ENCODE measurements at places on chromosomes 7 and 10.
A peak's percentile ranks its signal among the peaks of the same experiment; 100 is the strongest.

- DNase-seq, result no peak
Observed at GRCh38 chr10:113273181-113274163, 279.4 kb upstream of the HABP2 start.

DNA sequence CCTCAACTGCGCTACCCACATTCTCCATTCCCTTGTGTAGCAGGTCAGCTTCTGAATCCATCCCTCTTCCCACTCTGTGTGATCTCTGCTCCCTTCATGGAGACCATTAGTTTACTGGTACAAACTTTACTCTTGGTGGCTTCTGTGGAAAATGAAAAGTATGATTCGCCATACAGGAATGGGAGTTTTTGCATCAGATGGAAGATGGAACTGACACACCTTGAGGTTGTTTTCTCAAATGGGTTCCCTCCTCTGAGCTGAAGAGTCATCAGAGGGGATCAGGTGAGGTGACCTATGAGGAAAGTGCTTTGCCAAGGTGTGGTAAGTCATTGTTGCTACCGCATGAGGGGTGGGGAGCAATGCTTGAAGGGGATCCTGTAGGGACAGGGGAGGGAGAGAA is 266.8 kb downstream of the INHBA start:
- DNase-seq, result no peak

- DNase-seq, result no peak
Observed at GRCh38 chr7:18402488-18403183, 92.9 kb upstream of the HDAC9 start.

GRCh38 chr7:23472046-23472445 is 1.8 kb upstream of the IGF2BP3 start:
- no peak for DNase-seq

DNA sequence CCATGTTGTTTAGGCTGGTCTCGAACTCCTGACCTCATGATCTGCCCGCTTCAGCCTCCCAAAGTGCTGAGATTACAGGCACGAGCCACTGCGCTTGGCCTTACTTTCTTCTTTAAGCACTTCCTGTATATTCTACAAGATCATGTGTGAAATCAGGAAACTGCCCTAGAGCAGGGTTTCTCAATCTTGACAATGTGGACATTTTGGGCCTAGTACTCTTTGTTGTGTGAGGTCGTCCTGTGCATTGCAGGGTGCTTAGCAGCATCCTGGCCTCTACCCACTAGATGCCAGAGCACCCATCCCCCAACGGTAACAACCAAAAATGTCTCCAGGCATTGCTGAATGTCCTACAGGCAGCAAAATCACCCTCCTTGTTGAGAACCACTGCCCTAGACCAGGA is 24.7 kb downstream of the RRP12 start:
- no peak for DNase-seq

- no peak for DNase-seq
Observed at GRCh38 chr10:132538790-132539421, 1.3 kb downstream of the INPP5A start.

- no peak for DNase-seq
Observed at GRCh38 chr10:4083509-4084003, 298.5 kb upstream of the KLF6 start.

DNA sequence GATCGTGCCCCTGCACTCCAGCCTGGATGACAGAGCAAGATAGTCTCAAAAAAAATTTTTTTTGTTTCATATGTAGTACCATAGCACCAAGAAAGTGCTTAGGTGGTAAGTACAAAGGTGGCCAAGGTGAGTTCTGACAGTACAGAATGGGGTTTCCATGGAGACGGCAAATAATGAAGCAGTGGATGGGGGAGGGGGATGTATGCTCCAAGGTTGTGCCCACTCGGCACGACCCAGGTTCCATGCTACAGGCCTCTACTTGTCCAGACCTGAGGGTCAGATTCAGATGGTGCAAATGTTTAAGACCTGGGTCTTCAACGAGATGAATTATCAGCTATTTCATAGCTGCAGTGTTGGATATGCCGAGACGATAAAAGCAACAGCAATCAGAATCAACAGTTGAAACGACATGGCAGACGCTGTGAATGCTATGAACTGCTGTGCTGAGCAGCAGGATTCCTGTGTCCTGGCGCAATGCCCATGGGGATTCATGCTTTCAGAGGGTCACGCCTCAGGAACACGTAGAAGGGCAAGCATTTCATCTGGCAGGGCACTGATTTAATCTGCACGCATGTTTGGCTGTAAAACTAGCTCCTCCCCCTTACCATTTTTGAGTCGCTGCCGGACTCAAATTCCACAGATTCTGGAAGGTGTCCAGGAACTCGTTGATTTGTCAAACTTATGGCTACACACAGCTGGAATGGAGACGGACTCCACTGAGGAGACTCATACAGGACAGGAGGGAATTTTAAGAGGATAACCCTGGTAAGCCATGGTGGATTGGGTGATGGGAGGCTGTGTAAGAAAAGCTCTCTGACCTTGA is 256.5 kb downstream of the FRMD4A start:
- DNase-seq, result no peak

DNA sequence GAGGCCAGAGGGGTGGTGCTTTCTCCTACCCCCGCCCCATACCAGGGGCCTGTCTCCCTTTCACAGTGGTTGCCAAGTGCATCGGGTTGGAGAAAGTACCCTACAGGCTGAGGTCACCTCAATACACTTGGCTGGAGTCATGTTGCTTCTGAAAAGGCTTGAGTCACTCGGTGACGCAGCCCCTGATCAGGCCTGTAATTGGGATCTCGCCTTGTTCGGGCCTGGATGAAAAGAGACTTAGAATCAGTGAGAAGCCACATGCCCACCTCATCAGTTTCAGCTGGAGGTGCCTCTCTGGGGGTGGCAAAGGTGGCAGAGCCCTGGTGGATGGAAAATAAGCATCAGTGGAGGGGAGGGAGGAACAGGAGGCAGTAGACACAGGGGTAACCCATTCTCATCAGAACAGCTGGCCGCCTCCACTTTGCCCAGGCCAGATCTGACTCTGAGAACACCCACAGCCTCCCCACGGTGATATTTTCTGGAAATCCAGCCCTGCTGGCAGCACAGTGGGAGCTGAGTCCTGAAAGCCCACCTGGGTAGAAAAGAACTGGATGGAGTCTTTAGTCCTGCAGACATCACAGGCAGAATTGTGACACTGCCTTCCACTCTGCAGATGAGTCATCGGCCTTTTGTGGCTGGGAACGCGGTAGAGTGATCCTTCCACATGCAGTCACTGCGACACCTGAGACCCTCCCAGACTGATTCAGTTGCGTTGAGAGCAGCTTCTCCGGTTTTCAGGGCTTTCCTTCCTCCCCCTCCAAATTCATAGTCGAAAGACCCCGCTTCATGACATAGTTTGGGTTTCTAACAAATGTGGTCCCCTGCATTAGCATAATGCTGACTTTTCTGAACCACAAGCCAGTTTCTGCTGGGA is 108.0 kb downstream of the GRK5 start:
- DNase-seq, result peak; percentile 82

- no peak for DNase-seq
Observed at GRCh38 chr7:157901166-157901565, 564.4 kb downstream of the DNAJB6 start.

DNA sequence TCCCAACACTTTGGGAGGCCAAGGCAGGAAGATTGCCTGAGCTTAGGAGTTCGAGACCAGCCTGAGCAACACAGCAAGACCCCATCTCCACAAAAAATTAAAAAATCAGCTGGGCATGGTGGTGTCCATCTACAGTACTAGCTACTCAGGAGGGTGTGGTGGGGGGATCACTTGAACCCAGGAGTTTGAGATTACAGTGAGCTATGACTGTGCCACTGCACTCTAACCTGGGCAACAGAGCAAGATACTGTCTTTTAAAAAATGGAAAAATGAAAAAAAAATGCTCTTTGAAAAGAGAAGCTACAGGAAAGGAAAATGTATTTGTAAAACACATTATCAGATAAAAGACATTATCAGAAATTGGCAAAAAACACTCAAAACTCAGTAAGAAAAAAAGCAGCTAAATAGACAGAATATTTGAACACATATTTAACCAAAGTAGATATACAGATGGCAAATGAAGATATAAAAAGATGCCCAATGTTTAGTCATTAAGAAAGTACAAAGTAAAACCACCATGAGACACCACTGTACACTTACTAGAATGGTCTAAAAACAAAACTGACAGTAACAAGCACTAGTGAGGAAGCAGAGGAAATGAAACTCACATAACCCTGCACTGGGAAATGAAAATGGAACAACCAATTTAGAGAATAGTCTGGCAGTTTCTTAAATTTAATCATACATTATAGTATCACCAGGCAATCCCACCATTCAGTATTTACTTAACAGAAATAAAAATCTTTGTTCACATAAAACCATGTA is 40.5 kb downstream of the NRBF2 start:
- DNase-seq, result no peak

- DNase-seq, result no peak
Observed at GRCh38 chr7:79403451-79403850, 50.0 kb downstream of the MAGI2 start.

- no peak for DNase-seq
Observed at GRCh38 chr7:48259463-48260280, 88.4 kb downstream of the ABCA13 start.

DNA sequence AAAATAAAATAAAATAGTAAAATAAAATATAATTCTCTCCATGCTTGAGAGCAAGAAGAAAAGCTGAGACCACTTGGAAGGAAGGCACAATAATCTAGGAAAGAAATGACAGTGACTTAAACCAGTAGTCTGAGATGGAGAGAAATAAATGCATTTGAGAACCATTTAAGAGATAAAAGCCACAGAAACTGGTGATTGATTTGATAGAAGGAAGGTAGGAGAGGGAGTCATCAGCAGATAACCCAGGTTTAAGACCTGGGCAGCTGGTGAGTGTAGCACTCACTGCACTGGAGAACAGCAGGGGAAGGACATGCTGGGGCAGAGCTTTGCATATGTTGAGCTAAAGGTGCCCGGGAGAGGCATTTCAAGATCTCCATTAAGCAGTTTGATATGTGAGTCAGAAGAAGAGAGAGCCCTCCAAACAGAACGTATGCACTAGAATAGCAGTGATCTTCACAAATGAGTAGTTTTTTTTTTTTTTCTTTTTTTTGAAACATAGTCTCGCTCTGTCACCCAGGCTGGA is 268.0 kb downstream of the DYNC1I1 start:
- no peak for DNase-seq

GRCh38 chr10:79001082-79001885 is 67.5 kb upstream of the ZMIZ1 start:
- no peak for DNase-seq

DNA sequence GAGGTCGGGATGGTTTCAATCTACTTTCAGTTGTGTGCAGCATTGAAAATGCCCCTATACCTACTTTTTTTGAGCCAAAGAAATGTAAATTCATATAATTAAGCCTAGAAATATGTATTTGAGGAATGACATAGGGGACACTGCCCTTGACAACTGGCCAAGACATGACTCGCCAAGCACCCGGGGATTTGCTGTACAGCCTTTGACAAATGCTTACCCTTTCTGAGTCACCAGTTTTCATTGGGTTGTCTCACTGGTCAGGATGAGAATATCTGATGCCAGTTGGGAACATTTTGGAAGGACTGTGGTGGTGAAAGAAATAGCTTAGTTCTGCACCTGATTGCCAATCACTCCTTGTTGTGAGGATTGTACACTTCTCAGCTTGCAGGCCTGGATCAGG is 166.8 kb upstream of the HABP2 start:
- DNase-seq, result no peak

- DNase-seq, result no peak
Observed at GRCh38 chr7:100822236-100823139, 4.8 kb downstream of the EPHB4 start.

- DNase-seq, result no peak
Observed at GRCh38 chr7:112162142-112162766, 43.9 kb downstream of the DOCK4 start.

DNA sequence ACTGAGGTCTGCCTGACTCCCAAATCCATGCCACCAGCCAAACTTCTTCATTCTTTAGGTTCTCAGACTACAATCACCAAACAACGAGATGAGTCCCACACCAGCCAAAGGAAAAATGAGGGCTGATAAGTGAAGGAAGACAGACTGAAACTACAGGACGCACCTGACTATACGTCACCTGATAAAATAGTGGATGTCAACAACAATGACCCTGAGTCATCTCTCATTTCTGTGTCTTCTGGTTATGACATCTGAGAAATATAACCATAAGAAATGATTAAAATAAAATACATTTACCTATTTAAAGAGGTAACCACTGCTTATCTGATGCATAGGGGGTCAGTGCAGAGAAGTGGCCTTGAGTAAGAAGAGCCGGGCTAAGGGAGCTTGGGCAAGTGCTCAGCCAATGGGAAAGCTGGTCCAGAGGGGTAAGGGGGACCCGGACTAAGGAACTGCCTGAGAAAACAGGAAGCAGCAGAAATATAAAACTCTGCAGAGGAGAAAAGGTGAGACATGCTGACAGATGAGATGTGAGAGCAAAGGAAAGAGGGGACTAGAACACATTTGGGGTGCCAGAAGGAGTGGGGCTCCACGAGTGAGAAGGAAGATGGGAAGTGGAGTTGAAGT is 51.8 kb downstream of the HIPK2 start:
- no peak for DNase-seq

- no peak for DNase-seq
Observed at GRCh38 chr10:114932945-114933344, 5.0 kb upstream of the TRUB1 start.

DNA sequence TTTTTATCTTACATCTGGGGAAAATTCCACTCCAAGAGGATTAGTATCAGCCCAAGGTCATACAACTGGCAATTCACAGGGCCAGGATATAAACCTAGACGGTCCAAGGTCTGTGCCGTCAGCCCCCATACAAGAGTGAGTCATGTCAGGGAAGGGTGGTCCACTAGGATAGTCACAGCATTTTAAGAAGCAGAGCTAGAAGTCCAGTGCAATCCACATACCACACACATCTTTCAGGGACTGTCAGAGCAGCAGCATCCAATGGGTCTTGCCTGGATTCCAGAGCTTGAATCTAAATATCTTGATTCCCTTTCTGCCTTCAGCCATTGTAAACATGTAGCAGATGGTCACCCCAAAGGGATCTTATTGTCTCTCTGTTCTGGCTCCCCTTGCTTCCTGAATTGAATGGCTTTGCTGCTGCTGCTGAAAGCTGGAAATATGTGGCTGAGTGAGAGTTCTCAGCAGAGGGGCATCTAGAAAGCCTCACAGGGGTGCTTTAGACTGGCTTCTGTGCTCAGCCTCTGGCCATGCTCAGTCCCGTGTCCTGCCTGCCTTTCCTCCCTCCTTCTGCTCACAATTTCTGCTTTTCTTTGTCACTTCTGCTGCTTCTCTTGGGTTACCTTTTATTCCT is 9.9 kb upstream of the OR6V1 start:
- DNase-seq, result no peak

Data from T-helper 2 cell treated with Interferon-gamma antibody and Interleukin-4, amounts not matched to agents 5 μg/mL and 100 μg/mL, for 36 hours (primary cell).